ENCODE measurements at places on chromosomes 3 and 15.

DNA sequence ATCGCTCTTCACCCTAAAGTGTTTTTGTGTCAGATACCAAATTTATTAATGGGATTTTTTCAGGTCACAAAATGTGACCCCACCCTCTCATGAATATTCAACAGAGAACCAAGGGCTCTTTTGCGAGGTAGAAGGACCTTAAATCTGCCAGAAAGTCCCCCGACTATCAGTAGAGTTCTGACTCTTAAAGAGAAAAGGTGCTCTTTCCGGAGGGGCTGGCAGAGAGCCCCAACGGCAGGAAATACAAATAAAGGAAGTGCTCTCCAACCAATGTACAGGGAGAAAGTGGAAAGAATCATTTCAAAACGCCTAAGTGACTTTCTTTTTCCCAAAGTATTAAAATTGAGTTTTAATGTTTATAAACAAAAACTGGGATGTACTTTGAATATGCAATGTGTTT lies 517.2 kb downstream of the FOXP1 start:
- no peak for DNase-seq

GRCh38 chr3:33636125-33636850 lies 81.8 kb downstream of the CLASP2 start:
- DNase-seq: peak; percentile 44

DNA sequence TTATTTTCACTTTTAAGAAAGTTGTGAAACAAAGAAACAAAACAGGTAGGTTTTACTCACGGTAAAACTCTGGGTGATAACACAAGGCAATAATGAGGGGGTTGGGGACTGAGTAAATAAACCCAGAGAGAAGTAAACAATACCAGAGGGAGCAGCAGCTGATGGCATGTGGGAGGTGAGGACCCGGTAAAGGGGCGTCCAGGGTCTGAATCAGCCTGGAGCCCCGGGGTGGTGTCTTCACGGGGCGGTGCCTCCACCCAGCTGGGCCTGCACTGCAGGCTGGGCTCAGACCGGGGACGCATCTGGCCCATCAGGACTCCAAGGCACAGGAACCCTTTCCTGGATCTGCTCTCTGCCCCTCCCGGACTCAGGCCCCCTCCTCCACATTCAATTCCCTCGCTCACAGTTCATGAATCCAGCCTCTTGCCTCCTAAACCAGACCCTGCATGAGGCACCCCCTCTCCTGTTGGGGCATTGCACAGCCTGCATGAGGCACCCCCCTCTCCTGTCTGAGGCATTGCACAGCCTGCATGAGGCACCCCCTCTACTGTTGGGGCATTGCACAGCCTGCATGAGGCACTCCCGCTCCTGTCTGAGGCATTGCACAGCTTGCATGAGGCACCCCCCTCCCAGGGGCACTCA lies 73.9 kb upstream of the MFGE8 start:
- DNase-seq: no peak

GRCh38 chr3:136667081-136667480 lies 85.1 kb downstream of the STAG1 start:
- no peak for DNase-seq

- no peak for DNase-seq
Observed at GRCh38 chr3:151327571-151328198, 1.7 kb downstream of the P2RY13 start.

DNA sequence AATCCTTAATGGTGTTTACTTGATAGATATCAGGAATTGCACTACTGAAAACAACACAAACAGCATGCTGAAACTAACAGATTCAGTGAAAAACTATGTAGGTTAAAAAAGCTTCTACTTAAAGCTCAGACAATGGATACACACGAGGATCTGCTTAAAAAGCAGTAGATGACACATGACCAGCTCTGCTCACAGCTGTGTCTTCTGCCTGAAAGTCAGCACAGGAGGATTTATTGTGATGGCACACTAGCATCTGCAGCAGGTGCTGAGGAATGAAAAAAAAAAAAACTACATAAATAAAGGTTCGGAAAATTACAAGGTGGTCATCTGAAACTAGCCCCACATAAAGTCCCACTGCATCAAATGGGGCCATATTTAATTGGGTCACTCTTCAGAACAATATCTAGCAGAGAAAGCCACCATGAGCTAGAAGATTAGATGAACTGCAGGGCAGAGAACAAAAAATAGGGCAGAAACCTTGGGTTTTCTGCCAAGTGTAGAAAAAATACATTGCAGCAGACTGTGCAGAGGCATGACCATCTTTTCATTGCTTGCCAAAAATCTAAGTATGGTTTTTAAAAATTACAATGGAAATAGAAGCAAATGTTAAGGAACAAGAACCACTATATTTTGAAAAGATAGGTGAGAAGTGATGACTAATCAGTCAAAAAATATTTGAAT lies 13.2 kb upstream of the GOLM2 start:
- DNase-seq: no peak

DNA sequence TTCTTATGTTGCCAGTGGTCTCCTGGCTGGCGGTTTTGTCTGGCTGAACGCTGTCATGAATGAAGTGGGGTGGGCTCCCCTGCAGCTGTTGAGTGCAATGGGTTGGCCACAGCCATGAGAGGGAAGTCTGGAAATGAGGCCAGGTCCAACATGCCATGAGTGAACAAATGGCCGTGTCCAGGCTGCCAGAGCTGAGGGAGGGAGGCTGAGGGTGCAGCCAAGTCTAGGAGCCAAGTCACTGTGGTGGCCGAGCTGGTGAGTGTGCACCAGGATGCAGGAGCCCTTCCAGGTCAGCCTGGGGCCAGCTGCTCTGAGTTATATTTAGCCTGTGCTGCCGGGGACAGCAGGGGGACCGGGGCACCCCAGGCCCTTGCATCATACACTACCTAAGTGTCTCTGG lies 24.7 kb upstream of the PRR23E start:
- no peak for DNase-seq

- peak; percentile 83 for DNase-seq
Observed at GRCh38 chr15:77630956-77631744, 1.6 kb downstream of the LINGO1 start.

GRCh38 chr15:99955532-99955931 lies 222.3 kb upstream of the LYSMD4 start:
- DNase-seq: no peak

DNA sequence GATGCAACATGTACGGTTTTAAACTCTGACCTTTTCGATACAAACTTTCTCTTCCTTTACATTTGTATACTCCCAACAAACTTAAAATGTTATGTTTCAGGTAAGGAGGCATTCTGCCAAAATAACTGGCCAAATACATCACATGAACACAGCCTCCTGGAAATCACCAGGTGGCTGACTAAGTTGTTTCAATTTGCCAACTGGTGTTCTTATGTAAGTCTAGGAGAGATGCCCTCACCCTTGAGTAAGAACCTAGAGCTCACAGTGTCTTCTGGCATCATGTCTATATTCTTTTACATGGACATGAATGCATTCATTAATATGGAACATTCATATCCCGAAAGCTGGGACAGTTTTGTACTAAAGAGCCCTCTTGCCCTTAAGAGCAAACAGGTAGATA lies 341.1 kb upstream of the NR2F2 start:
- no peak for DNase-seq

DNA sequence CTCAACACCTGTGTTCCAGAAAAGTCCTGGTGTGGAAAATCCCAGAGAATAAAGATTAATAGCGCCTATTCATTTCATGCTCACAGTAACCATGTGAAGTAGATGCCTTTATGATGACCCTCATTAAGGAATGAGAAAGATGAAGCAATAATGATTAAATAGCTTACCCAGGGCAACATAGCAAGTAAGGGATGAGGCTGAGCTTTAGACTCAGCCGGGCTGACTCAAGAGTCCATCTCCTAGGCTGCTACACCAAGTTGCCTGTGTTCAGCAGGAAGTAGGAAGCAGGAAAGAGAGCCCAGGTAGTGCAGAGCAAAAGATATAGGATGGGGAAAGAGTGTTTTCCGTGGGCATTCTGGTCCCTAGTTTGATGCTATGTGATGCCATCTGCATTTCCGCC lies 256.5 kb downstream of the CHL1 start:
- no peak for DNase-seq

DNA sequence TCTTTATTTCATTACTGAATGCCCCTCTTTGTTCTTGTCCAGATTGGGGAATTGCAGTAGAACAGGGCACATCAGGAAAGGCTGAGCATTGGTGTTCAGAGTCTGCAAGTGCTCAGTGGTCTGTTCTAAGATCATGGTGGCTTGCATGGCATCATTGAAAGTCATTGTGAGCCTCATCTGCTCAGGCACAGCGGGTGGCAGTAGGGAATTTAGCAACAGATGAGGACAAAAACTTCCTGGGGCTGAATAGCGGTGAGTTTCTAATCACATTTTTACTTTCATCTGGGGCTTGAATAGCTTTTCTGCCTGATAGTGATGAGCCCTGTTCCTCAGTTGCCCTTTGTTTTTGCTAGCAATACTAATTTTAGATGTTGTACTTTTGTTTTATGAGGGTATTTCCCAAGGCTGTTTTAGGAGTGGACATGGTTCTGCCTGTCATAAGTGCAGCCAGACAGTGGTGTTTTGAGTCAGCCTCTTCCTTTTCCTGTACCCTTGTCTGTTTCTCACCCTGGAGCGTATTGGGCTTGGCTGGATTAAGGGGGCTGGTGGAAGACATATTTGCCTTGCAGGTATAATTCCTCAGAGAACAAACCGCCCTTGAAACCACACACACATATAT lies 127.2 kb upstream of the IL12A start:
- no peak for DNase-seq

DNA sequence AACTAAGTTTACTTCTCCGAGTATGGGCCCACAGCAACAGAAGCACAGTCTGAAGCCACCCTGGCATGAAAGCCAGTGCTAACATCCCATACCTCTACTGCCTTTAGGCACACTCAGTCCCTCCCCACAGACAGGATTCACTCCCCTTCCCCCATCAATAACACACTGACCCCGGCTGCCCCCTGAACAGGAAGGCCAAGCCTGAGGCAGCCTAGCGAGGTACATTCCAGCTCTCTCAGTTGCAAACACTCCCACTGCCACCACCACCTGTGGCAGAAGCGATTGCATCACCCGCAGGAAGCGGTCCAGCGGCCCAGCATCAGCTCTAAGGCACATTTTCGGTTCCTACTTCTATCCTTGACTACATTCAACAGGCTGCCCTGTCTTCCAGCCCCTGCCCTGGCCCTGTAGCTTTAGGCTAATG lies 7.0 kb upstream of the BMF start:
- peak; percentile 72 for DNase-seq

GRCh38 chr3:69833591-69833990 lies 94.3 kb downstream of the MITF start:
- DNase-seq: no peak

DNA sequence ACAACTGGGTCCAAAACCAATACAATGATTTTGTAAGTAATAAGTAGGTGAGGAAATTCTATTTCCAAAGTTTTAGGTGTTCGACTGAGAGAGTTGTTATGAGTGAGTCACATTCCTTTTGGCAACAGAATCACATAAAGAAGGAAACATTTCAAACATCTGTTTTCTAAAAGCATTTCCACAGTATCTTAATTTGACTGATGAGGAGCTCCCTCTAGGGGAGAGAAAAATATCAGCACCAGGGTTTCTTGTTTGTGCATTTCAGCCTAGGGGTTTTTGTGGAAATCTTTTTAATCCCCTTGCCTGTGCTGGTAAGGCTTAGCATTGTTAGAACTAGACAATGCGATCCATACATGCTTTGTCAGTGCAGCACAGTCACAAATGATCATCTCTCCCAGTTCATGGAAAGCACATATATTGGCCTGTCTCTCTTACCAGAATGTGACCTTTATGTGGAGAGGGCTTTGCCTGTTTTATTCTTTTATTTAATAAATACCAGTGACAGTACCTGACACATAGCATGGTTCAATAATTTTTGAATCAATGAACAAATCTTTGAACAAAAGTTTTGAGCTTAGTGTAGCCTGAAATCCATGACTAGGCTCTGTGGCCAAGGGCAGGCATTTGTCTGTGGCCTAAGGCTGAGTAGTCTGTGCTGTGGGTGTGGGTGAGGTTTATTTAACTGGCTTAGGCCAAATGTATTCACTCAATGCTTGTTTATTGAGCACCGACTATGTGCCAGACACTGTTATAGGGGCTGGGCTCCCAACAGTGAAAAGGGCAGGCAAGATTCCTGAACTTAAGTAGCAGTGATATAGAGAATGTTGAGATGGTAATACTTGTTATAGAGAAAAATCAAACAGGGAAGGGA lies 21.1 kb upstream of the IQCF6 start:
- DNase-seq: peak; percentile 35

GRCh38 chr3:53892286-53892637 lies 603 bp upstream of the SELENOK start:
- no peak for DNase-seq

- no peak for DNase-seq
Observed at GRCh38 chr15:41487802-41488201, 5.9 kb upstream of the ITPKA start.

DNA sequence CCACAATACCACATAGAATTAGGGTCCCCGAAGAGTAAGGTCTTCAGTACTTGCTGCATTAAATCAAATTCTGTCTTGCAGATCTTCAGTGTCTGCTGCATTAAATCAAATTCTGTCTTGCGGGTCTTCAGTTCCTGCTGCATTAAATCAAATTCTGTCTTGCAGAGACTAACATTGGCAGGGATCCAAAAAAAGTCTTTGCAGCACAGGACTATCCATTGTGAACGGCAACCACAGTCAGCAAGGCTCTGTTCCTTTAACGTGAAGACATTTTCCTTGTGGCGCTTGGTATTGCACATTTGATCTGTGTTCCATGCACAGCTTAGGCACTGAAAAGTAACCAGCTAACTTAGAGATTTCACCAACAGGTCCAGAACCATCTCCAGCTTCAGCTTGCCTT lies 46.8 kb upstream of the POMGNT2 start:
- peak; percentile 35 for DNase-seq

DNA sequence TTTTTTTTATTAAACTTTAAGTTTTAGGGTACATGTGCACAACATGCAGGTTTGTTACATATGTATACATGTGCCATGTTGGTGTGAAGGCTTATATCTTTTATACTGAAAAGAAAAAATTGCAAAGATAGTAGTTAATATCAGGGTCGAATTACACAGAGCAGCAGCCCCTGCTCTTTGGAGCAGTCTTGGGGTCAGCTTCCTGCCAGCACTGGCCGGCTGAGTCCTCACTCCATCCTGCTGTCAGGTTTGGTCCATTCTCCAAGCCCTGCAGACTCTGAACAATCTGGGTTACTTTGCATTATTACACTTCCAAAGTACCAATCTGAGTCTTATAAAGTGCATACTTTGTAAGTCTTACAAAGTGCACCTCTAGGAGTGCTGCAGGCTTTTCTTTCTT lies 66.0 kb downstream of the COL8A1 start:
- DNase-seq: no peak

- no peak for DNase-seq
Observed at GRCh38 chr3:126685493-126685892, 18.5 kb upstream of the CHCHD6 start.

DNA sequence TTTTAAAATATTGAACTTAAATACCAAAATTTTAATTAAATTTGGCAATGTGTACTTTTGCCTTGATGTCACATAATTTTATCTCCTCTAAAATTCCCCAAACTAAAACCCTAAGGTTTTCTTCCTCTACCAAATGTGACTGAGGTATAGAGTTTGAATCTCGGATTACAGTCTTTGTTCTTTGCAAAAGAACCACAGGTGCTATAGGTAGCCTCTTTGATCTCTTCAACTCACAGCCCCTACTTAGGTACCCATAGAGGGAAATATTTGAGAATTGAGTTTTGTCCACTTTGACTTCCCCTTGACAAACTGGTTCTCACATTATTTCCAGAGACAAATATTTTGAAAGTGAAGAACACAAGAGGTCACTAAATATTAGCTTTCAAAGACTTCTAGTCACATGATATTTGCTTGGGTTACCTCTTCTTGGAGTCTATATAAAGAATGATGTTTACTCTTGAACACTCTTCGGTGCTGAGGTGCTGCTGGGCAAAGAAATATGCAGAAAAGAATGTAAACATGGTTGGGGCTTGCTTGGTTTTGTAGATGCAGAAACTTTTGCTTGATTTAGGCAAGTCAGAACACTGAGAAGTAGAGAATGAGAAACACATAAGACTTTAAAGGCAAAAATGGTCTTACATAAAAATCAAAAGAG lies 120.8 kb upstream of the MCTP2 start:
- no peak for DNase-seq

Measured in Ammon's horn (tissue), 1 donor.